Posterior vena cava (tissue), 2 donors: ENCODE measurements at places on chromosomes 4 and X. TPM values are rescaled to one million over a fixed set of nuclear protein-coding genes. Genes with fewer than 3 reads are reported as not detected.

Gene FNIP2
- 93.0 TPM for total RNA-seq

DNA sequence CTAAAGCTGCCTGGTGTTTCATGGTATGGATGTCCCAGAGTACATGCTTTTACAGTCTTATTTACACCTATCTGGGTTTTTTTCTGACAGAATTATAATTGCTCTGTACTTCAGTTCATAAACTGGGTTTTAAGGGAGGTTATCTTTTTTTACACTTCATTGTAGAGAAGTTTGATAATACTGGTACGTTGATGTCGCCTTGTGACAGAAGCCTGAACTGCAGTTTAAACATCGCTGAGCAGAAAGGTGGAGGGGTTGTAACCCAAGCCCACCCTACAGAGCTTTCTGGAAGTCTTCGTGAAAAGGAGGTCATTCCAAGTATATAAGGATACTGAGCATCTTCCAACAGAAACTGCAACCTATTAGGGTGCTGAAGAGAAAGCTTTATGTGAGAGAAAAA is 46.4 kb downstream of the BEX1 start:
- DNase-seq, result no peak

GRCh38 chr4:73730292-73730691 is 10.1 kb upstream of the CXCL8 start:
- DNase-seq, result no peak

DNA sequence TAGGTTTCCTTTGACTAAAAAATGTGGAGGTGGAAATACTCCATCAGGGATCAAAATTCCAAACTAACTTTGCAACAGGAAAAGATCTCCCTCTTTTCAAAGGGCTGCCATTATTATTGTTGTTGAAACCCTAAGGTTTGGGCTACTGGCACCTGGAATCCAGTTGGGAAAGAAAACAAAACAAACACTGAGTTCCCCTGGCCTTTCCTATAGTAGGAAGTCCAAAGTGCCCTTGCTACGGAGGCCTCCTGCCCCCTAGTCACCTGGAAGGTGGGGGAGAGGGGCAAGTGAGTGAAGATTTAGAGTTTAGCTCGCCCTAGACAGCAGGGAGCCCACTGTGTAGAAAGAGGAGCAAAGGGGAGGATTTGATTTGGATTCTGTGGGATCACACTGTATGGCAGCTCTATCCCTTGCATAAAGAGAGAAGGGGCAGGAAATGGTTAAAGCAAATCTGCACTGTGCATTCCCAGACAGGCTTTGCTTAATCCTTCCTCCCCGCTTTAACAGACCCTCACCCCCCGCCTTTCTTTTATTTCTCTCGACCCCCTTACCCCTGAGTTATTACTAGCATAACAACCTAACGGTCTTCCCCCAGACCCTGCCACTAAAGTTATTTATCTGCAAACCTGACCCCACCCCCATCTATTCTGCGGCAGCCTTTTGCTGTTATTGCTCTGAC is 627 bp upstream of the FAT4 start:
- DNase-seq, result no peak

DNA sequence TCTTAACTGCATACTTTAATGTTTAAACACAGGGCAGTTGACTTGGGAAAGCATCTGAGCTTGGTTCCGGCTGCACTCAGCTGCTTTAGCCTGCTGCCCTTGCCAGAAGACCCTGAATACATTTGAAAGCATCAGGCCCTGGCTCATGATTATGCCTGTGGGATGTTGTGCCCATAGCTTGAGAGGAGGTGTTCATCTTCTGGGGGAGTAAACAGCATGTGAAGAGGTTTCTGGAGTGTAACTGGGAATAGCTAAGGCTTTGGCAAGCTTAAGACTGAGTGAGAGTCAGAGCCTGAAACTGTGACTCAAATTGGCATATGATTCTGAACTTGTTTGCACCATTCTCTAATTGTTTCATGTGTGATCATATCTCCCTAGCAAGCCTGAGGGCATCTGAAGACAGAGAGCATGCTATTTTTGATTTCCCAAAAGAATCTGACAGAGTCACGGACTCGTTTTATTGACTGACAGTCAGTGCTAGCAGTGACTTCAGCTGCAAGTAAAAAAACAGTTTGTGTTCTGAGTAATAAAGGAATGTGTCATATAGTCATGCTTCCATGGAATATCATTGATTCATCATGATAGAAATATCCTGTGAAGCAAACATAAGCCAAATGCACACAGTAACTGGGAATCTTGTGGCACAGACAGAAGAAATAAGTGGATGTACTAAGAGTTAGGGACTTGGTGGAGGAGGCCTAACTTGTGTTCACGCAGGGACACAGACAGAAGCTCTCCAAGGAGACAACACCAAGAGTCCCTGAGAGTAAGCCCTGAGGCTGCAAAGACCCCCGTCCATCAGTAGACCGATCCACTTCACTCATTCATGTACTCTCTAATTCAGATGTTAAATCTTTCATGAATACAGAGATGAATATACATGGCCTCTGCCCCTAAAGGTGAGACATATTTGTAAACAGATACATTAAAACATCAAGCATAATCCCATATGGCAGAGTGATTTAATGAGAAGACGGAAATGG is 100.7 kb downstream of the SYNPO2 start:
- no peak for DNase-seq
